Hematopoietic multipotent progenitor cell (in vitro differentiated cells): ENCODE measurements at places on chromosomes 1 and 21. TPM values are rescaled to one million over a fixed set of nuclear protein-coding genes. Genes with fewer than 3 reads are reported as not detected.
A peak's percentile ranks its signal among the peaks of the same experiment; 100 is the strongest.

Gene FAM89A
- total RNA-seq: 6.7 TPM

Gene SH2D5
- not detected for total RNA-seq

DNA sequence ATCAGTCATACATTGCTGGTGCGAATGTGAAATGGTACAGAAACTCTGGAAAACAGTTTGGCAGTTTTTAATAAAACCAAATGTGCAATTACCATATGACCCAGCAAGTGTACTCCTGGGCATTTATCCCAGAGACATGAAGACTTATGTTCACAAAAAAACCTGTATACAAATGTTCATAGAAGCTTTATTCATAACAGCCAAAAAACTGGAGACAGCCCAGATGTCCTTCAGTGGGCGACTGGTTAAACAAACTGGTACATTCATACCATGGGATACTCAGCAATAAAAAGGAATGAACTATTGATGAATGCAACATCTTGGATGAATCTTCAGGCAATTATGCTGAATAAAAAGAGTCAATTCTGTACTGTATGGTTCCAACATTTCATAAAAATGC lies 97.8 kb downstream of the DTL start:
- no peak for DNase-seq

DNA sequence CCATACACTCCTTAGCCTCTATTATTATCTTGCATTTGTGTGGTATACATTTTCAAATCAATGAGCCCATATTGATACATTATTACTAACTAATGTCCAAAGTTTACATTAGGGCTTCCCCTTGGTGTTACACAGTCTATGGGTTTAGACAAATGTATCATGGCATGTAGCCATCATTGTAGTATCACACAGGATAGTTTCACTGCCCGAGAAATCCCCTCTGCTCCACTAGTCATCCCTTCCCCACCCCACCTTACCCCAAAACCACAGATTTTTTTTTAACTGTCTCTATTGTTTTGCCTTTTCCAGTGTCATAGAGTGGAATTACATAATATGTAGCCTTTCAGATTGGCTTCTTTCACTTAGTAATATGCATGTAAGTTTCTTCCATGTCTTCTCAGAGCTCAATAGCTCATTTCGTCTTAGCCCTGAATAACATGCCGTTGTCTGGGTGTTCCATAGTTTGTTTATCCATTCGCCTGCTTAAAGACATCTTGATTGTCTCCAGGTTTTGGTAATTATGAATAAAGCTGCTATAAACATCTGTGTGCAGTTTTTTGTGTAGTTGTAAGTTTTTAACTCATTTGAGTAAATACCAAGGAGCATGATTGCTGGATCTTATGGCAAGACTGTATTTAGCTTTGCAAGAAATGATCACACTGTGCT lies 86.4 kb upstream of the LYST start:
- no peak for DNase-seq

DNA sequence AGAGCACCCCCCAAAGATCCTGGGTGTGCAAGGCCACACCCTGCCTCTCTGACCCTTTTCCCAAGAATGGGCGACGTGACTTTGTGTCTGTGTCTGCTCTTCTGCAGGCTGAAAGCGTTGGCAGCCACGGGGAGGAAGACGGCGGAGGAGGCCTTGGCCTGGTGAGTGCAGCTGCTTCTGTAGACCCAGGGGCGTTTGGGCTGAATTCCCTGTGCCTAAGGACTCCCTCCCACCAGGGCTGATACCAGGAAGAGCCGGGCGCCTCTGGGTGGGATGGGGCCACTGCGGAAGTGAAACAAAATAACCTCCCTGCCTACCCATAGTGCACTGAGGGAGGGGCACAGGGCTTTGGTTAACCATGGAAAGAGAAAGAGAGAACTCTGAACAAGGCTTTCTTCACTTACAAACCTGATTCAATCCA lies 2.5 kb downstream of the UBASH3A start:
- no peak for DNase-seq

DNA sequence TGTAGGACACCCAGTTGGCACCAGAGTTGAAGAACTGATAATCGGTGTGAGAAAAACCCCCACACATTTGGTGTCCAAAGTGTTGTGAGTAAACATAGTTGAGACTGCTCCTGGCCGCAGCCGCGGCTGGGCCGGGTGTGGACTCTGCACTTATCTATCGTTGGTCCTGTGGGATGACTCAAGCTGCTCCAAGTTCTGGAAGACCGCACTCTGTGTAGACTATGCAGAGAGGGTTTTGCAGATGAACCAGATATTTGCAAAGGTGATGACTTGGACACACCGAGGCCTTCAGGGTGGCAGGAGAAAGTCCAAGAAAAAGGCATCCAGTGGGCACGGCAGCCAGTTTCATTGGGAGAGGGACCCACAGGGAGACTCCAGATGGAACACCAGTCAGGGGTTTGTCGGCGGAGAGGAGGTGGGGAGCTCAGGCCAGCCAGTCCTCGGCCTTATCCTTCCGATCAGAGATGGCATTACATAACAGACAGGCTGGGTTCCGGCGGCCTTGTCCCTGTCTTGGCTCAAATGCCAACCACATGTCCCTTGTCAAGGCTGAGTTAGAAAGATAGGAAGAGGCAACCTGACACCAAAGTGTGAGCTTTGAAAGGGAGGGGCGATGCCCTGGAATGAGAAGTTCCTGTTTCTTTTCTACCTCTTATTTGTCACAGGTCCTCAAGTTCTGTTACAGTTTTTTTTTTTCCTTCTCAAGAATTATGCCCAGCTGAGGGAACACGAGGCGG lies 21.1 kb downstream of the C2CD2 start:
- DNase-seq: peak; percentile 83

DNA sequence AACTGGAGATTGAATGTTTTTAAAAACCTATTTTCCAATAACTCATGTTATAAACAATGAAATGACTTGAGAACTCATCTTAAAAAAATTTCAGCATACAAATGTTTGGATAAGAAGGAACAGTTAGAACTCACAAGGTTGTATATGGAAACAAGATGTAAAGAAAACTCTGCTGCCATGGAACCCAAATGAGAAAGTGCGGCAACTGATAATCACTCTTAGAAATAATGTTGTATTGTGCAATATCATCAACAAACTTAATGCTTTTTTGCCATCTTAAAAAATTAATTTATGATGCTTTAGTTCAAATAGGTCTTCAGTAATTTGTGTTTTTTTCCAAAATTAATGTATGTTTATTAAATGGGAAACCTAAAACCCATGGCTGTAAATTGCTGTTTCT lies 461.1 kb upstream of the NCAM2 start:
- DNase-seq: no peak

- no peak for DNase-seq
These were observed 13.2 kb upstream of the ZP4 start for GRCh38 chr1:237903961-237904360.

DNA sequence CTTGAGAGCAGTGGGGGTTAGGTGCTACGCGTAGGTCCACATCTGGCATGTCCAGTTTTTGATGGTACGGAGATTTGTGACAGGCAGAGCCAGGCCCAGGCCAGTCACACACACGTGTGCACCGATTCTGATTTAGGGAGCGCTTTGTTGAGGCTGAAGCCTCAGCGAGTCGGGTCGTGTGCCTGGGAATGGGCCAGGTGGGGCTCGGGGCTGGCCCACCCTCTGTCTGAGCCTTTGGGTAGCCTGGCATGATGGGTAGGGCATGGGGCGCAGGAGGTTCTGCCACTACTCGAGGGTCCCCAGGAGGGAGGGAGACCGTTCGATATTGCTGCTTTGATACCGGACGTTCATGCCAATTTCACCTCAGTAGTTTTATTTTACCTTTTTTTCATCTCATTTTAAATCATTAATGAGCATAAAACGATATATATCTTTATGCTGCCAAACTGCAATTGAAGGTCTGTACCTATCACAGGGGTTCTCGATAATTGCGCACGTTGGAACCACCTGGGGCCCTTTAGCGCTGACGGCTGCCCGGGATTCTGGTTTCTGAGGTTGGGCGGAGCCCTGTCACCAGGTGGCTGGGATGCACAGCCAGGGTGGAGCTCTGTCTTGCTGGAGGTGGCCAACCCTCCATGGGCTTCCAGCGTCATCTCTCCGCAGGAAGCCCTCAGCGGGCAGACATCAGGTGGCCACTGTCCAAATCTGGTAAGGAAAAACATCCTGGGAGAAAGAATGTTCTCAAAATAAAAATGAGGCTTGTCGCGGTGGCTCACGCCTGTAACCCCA lies 71.9 kb downstream of the SCCPDH start:
- DNase-seq: no peak

DNA sequence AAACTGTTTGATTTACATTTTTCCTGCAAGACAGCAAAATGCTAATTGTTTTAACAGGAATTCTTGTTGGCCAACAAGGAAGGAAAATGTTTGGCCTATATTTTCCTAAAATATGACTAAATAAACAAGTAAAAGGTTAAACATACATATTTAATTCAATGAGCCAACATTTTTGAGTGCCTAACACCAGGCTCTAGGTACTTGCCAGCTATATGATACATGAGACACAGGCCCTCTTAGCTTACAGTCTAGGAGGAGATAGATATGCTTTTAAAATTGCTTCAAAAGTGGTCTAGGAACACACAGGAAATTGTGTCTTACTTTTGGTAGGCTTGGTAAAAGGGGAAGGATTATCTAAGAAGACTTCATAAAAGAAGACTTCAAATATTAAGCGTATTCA lies 50.9 kb downstream of the PIGK start:
- DNase-seq: no peak

GRCh38 chr1:30822006-30822405 lies 64.4 kb upstream of the LAPTM5 start:
- DNase-seq: no peak
